ENCODE measurements at places on chromosomes 5 and 9.

GRCh38 chr9:115115924-115116323 lies 2.0 kb downstream of the TNC start:
- no peak for DNase-seq

- DNase-seq, result no peak
Observed at GRCh38 chr5:74311961-74312360, 328.6 kb downstream of the ENC1 start.

- no peak for DNase-seq
Observed at GRCh38 chr9:135924628-135925338, 17.4 kb upstream of the CAMSAP1 start.

DNA sequence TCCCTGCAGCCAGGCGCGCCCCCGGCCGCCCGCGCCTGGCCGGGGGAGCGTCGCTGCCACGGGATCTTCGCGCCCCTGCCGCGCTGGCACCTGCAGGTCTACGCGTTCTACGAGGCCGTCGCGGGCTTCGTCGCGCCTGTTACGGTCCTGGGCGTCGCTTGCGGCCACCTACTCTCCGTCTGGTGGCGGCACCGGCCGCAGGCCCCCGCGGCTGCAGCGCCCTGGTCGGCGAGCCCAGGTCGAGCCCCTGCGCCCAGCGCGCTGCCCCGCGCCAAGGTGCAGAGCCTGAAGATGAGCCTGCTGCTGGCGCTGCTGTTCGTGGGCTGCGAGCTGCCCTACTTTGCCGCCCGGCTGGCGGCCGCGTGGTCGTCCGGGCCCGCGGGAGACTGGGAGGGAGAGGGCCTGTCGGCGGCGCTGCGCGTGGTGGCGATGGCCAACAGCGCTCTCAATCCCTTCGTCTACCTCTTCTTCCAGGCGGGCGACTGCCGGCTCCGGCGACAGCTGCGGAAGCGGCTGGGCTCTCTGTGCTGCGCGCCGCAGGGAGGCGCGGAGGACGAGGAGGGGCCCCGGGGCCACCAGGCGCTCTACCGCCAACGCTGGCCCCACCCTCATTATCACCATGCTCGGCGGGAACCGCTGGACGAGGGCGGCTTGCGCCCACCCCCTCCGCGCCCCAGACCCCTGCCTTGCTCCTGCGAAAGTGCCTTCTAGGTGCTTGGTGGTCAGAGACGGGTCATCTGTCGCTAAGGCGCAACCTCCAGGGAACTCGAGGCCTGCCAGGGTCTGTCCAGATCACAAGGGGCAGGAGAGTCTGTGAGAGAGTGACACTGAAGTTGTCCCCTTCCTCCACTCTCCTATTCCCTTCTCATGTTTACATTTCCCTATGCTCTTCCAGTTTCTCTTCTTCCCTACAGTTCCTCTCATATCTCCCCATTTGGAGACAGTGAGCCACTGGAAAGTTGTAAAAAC lies 1.3 kb downstream of the GPR150 start:
- peak; percentile 69 for DNase-seq

DNA sequence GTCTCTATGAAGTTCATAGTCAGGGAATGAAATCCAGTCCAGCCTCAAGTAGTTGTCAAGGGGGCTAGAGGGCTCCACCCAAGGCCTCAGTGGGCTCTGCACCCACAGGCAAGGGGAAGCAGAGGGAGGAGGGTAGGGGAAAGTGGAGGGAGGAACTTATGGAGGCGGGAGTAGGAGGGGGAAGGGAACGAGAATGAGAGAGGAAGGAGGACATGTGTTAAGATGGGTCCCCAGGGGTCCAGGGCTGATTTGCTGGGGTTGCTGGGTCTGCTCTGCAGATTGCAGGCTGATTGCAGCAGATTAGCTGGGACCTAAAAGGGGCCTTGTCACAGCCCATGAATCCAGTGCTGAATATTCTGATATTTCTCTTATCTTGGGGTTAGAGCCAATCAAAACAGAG lies 166.9 kb upstream of the IL12B start:
- DNase-seq, result no peak

DNA sequence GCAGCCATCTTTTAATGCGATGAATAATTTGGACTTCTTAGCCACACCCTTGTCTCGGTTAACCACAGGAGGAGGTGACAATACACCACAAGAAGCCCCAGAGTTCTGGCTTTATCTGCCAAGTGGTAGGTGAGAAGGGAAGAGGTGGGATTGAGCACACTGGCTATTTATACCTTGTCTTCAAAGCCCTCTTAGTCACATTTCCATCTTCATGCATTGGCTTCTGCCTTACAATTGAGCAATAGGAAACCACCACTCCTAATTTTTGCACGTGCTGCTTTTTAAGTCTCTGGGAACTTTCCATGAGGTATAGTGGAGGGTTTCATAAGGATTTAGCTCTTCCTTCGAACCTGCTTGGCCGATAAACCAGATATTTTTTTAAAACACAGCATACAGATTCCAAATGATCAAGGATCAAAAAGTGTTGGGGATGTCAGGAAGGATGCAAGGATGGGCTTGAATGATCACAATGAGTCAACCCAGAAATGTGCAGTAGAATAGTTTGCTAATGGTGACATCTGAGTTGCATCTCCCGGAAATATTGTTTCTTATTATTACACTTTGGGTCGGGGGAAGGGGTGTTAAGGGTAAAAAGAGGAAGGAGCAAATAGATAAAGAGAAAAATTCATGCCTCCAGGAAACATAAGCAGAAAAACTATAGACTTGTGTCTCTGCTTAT lies 25.5 kb downstream of the PLAC8L1 start:
- no peak for DNase-seq

- DNase-seq, result no peak
Observed at GRCh38 chr5:167945542-167946384, 345.7 kb upstream of the WWC1 start.

- no peak for DNase-seq
Observed at GRCh38 chr9:34675048-34675714, 12.7 kb upstream of the CCL27 start.

DNA sequence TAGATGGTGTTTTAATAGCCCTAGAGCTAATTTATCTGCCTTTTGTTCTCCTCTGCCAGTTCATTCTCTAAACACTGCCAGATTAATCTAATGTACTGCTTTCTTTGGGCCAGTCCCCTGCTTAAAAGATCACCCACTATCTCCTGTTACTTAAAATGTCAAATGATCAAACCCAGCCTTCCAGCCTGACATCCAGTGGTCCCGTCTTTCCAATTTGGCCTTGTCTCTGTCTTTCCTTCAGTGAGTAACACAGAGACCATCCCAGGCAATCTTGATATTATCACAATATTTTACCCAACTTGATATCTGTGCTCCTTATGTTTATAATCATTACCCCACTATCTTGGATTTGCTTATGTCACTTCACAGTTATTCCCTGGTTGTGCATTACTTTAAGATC lies 12.0 kb downstream of the PRR16 start:
- no peak for DNase-seq

GRCh38 chr9:77933019-77933418 lies 98.6 kb downstream of the GNAQ start:
- no peak for DNase-seq

GRCh38 chr5:102216678-102217077 lies 79.4 kb downstream of the SLCO4C1 start:
- no peak for DNase-seq

DNA sequence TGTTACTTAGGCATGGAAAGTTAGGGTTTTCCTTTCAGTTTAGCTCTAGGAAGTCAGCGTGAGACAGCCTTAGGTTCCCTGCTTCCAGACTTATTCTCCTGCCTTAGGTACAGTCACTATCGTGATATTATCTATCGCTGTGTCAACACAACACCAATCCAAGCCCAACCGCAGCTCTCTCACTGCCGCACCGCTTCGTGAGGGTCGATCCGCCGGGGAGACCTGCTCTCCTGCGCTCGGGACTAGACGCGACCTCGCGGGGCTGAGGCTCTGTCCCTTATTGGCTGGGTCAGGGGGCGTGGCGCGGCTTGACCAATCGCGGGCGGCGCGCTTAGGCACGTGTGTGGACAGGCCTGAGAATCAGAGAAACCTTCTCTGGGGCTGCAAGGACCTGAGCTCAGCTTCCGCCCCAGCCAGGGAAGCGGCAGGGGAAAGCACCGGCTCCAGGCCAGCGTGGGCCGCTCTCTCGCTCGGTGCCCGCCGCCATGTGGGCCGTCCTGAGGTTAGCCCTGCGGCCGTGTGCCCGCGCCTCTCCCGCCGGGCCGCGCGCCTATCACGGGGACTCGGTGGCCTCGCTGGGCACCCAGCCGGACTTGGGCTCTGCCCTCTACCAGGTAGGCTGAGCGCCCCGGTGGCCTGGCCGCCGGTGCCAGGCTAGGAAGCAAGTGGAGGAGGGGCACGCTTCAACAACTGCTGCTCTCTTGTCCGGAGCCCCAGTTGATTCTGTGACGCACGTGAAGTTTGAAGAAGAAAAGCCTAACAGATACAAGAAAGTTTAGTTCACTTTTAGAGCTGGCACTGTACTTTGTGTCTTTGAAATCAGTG lies at the start of gene MCCC2:
TSS of gene MCCC2 (plus strand) at position 400 of the 825 bp plus-strand sequence. CDS start at position 486, 86 bp downstream.
- DNase-seq, result peak; percentile 98

DNA sequence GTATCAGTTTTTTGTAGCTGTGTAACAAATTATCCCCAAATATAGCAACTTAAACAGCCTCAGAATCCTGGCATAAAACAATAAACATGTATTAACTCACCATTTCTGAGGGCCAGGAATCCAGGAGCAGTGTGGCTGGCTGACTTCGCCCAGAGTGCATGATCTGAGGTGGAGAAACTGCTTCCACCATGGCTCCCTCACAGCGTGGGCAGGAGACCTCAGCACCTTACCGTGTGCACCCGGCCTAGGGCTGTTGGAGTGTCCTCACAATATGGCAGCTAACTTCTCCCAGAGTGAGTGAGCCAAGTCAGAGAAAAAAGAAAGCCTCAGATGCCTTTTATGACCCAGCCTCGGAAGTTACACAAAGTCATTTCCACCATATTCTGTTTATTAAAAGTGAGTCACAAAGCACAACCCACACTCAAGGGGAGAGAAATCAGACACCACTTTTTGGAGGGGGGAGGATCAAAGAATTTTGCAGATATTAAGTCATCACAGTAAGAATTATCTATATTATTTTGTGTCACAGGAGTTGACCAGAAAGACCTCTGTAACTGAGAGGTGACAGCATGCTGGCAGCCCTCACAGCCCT lies 59.6 kb downstream of the TSTD2 start:
- DNase-seq, result no peak

GRCh38 chr9:37859043-37859442 lies 44.9 kb downstream of the SLC25A51 start:
- DNase-seq, result no peak

- peak; percentile 46 for DNase-seq
Observed at GRCh38 chr5:143434261-143435209, 31.0 kb upstream of the NR3C1 start.

- DNase-seq, result no peak
Observed at GRCh38 chr9:93329629-93330280, 121.7 kb upstream of the FAM120A start.

DNA sequence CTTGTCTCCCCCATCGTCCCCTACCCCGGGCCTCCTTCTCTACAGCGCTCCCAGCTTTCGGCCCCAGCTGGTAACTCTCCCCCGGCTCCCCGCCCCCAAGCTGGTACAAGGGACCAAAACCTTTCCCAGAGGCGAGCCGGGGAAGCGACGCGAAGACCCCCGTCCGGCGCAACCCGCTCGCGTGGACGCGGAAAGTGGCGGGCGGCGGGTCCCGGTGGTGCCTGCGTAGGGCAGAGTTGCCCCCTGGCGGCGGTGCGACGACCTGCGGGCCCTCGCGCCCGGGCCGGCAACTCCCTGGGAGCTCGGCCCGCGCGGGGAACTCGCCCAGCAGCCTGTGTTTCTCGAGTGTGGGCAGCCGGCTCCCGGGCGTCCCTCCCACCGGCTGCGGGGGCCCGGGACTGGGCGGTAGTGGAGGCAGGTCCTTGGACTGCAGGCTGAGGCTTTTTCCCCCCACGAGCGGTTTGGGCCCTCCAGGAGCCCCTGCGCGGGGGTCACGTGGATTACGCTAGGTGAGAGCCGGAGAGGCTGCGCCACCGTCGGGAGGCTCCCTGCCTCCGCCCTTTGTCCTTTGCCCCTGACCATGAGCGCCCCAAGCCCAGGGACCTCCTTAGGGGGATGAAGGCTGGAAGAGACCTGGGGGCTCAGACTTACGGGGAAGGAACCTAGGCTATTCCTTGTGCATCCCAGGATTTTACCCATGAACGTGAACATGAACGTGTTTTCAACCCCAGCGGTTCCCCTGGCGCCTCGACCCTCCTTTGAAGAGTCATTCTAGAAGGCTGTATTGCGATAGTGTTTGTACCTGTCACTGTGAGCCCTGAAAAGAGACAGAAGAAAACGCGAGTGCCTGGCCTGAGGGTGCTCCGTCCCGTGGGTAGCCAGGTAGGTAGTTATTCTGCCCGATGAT lies 2.9 kb upstream of the FOXD1 start:
- DNase-seq, result peak; percentile 64

GRCh38 chr5:127305493-127305892 lies 14.9 kb downstream of the MEGF10 start:
- DNase-seq, result no peak

DNA sequence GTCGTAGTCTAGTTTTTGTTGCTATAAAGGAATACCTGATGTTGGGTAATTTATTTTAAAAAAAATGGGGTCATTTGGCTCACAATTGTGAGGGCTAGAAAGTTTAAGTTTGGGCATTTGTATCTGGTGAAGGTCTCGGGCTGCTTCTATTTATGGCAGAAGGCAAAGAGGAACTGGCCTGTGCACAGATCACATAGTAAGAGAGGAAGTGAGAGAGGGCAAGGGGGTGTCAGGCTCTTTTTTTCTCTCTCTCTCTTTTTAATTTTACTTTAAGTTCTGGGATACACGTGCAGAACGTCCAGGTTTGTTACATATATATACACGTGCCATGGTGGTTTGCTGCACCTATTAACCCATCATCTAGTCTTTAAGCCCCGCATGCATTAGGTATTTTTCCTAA lies 453.3 kb downstream of the DIRAS2 start:
- peak; percentile 37 for DNase-seq

- DNase-seq, result no peak
Observed at GRCh38 chr9:34560599-34561214, 28.8 kb downstream of the CNTFR start.

GRCh38 chr5:26239588-26239987 lies 798.8 kb downstream of the CDH9 start:
- no peak for DNase-seq

- DNase-seq, result no peak
Observed at GRCh38 chr5:3511519-3511918, 84.1 kb upstream of the IRX1 start.

- peak; percentile 78 for DNase-seq
Observed at GRCh38 chr9:124254261-124254682, 3.5 kb upstream of the NEK6 start.

- no peak for DNase-seq
Observed at GRCh38 chr5:58266402-58266801, 193.5 kb downstream of the PLK2 start.
